ENCODE measurements at places on chromosomes 13 and 19.

DNA sequence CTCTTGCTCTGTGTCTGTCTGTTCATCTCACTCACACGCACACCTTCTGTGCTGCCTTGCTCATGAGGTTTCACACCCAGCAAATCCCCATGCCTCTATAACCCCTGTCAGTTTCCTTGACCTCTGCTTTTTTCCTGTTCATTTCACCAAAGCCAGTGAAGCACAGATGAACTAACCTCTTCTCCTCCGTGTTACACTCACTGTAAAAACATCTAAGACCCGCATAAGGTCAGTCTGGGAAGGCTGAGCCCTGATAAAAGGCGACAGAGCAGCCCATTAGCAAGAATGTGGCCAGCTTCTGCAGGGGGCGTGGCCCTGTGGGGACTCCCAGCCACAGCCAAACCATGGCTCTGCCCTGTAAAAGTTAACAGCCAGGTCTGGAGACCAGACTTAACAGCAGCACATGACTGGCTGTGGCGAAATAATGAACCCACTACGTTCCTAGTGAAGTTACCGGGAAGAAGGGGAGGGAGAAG is 42.8 kb upstream of the NPAS1 start:
- peak; percentile 51 for DNase-seq

- DNase-seq: no peak
Observed at GRCh38 chr13:45149964-45150363, 29.7 kb downstream of the GTF2F2 start.

DNA sequence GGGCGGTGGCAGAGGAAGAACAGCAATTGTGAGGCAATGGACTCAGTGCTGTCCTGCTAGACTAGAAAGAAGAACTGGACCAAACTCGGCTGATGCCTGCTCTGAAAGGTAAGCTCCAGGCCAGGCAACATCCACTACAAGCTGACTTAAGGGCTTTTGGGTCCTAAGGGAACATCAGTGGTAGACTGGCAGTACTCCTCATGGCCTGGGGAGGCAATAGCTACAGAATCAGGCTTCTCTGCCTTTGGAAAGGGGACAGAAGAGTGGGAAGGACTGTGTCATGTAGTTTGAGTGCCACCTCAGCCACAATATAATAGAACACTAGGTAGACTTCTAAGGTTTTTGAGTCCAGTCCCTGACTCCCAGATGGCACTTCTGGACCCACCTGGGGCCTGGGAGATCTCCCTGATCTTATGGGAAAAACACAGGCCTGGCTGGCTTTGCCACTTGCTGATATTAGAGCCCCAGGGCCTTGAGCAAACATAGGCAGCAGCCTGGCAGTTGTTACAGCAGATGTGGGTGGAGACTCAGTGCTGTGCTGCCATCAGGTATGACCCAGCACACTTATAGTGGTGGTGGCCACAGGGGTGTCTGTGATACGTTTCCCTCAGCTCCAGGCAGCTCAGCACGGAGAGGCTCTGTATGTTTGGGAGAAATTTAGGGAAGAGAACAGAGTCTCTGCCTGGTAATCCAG is 9.2 kb upstream of the CLC start:
- DNase-seq: no peak

- no peak for DNase-seq
Observed at GRCh38 chr19:18717601-18718000, 34.1 kb downstream of the CRTC1 start.

DNA sequence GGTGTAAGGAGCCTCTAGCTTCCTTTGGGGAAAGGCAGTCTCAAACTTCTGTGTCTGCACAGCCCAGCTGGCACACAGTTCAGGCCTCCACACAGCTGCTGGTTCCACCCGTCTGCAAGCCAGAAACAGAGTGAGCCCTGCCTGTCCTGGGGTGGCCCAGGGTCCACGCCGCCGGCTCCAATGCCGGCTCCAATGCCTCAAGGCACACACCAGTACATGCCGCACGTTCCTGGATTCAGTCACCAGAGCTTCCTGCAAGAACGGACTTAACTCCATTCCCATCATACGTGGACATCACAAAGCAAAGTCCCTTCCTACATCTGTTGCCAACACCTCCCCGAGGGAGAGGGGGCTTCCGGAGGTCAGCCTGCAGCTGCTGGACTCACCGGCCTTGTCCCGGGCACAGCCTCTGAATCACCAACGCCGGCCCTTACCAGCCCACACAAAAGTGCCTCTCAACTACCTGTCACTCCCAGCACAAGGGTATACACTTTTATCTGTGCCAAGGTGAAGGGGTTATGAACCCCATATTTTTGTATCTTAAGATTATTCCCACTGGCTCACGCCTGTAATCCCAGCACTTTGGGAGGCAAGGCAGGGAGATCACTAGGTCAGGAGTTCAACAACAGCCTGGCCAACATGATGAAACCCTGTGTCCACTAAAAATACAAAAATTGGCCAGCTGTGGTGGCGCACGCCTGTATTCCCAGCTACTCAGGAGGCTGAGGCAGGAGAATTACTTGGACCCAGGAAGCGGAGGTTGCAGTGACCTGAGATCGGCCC is 8.5 kb downstream of the SH3GL1 start:
- peak; percentile 14 for DNase-seq

DNA sequence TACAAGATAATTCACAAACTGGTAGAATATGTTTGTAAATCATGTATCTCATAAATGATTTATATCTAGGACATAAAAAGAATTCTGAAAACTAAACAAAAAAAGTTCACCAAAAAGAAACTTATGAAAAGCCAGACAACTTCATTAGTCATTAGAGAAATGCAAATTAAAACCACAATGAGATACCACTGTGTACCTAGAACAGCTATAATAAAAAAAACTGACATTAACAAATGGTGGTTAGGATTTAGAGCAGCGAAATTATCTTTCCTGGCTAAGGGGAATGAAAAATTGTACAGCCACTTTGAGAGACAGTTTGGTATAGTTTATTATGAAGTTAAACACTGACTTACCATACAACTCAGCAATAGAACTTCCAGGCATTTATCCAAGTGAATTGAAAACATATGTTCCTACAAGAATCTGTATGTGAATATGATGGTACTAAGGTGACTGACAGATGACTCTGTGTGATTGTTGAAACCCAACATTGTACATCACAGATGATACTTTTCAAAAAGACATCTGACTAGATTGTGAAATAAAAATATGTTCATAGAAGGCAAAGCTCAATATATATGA is 41.8 kb downstream of the UGGT2 start:
- no peak for DNase-seq

GRCh38 chr13:110841846-110842245 is 73.0 kb downstream of the ANKRD10 start:
- no peak for DNase-seq

GRCh38 chr13:95226932-95227695 is 74.1 kb downstream of the ABCC4 start:
- DNase-seq: no peak

DNA sequence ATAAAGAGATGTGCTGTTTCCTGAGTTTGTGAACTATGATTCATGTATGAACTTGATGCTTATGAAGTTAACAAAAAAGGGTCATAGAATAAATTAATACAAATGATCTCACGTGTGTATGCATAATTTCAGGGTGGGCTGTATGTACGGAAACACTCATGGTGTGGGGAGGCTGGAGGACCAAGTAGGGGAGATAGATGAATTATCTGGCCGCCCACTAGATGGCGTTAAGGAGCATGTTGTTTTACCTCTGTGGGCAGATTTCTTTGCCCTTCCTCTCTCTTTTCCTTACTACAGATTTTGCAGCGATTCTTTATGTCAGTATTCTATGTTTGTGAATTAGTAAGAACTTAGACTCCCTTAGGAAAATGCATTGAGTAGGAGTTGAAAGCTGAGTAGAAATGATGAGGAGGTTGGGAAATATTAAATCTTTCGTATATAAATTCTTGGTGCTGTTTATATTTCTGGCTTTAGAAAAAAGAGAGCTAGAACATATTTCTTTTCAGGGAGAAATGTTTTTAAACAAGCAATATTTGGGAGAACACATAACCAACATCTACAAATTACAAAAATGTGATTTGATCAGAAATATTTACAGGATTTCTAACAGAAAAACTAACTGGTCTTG is 47.4 kb upstream of the TMTC4 start:
- DNase-seq: peak; percentile 49

DNA sequence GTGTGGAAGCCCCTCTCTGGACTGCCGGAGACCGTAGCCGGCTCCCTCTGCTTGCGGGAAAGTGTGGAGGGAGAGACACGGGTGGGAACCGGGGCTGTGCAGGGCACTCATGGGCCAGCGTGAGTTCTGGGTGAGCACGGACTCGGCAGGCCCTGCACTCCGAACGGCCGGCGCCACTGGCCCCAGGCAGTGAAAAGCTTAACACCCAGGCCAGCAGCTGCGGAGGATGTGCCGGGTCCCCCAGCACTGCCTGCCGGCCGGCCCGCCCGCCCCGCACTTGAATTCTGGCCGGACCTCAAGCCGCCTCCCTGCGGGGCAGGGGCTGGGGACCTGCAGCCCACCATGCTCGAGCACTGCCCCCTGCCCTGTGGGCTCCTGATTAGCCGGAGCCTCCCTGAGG is 147.0 kb downstream of the FGF9 start:
- DNase-seq: no peak

DNA sequence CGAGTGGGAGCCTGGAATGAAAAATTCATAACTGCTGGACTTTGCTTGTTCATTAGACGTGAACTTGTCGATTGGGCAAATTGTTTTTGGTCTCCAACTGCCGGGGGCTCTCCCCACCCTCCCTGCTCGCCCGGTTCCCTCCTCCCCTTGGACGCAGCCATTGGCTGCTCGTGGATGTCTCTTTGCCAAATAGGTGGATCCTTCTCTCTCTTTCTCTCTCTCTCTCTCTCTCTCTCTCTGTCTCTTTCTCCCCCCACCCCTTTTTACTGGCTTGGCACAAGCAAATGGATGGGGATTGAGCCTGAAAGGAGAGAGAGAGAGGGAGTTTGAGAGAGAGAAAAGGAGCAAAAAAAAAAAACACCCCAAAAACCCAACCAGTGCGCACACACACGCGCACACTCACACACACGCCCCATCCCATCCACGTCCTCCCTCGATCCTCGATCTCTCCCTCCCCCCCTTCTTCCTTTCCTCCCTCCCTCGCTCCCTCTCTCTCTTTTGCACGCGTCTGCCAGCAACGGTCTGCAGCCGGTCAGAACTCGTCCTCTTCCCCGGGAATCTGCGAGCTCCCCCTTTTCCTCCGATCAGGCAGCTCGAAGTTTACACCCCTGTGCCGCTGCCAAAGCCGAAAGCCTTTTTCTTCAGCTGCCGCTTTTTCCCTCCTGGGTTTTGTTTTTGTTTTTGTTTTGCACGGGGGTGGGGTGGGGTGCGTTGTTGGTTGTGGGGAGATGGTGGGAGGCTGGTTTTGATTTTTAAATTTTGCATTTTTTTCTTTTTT is 27.8 kb downstream of the NFIX start:
- peak; percentile 65 for DNase-seq

- DNase-seq: no peak
Observed at GRCh38 chr13:27772651-27773425, 19.4 kb upstream of the GSX1 start.

DNA sequence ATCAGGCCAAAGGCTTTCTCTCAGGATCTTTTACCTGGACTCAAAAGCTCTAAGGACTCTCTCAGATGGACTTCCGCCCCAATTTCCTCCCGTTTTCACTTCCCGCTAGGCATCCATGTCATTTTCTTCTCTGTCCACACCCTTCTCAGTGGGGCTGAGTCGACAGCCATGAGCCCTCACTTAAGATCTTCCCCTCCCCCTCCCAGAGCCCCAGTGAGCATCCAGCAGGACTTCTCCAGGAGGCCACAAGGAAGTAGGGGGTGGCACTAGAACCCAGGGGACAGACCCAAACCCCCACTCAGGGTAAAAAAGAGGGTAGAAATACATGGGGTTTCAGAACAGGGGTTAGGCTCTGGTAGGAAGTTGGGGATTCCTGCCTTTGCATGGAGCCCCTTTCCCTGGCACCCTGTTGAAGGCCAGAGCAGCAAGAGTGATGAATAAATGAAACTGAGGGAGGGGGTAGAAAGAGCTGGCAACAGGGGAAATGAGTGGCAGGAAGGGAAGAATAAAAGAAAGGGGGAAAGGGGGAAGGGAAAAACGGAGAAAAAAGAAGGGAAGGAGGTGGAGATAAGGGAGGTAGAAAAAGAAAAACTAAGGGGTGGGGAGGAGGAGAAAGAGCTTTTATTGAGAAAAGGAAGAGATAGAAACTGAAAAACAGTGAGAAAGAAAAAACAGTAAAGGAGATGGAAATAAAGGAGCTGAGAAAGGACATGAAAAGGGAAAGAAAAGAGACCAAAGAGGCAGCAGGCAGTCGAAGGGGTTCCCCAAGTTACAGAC is 42.3 kb downstream of the DEDD2 start:
- DNase-seq: no peak

DNA sequence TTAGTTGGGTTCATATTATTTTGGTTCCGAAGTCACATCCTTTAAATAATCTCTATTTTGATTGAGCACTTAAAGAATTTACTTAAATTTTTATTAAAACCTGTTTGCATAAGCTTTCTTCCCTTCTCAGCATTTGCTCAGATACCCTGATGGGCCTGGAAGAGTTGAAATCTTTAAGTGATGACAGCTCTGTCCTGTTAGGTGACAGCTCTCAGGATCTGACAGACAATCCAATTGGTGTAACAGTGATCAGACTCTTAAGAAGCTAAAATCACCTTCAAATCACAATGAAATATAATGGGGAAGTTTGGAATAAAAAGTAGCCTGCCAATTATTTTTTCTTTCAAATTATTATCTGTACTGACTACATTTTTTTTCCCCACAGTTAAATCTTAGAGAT is 284.4 kb downstream of the LMO7 start:
- no peak for DNase-seq

DNA sequence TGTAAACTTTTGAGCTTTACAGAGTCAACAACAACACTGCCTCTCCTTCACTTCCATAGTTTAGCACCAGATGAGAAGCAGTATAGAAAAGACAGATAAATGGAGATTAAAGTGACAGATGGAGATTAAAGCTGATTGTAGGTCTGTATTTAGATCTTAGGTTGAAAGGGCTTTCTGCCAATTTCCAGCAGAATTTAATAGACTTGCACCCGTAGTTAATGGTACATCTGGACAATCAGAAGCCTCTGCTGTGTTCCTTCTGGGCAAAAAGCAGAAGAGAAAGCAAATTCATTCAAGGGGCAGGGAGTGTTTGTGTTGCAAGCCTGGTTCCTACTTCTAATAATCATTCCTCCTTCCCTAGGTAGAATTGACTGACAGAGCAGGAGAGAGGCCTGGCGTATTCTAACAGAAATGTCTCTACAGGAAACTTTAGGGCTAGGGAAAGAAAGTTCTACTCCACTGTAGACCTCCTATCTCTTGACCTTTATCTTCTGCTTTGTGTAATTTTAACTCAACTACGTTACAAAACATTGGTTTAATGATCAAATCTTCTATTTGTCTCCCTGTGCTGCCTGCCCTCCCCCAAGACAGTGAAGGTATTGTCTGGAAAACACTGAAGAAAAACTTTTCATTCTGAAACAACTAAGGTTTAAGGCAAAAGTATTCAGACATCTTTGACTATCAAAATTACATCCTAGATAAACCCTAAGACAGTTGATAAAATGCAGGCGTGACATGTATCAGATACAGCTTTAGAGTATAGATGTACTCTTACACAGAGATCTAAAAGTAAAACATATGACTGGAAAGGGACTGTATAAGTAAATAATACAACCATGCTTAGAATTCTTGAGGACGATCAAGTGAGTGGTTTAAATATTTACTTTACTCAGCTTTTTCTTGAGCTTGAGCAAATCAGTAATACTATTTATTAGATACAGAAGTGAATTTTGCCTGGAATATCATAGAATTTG is 44.4 kb downstream of the GPC6 start:
- DNase-seq: no peak

Measured in retina (tissue), 1 donor.